Cerebellar nuclear complex (tissue), 1 donor: ENCODE measurements at places on chromosomes 1 and 21.

- no peak for DNase-seq
Measured at GRCh38 chr1:178486100-178487069, 10.4 kb downstream of the CLEC20A start.

DNA sequence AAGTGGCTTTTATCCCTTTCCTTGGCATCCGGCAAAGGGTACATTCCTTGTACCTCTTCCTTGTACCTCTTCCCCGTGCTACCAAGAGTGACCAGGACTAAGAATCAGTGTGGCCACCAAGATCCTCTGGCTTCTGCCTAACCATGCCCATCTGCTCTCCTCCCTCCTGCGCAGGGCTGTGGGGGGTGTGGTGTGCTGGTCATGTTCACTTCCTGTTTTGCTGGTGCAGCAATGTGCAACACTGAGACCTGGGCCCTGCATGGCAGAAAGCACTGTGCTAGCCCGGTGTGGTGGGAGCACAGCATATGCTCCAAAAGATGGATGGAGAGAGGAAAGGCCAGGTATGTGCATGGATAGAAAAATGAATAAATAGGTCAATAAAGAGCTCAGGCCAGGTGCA, 33.3 kb upstream of the TENT5C start:
- DNase-seq, result no peak

- no peak for DNase-seq
Measured at GRCh38 chr1:51950701-51951100, 39.8 kb downstream of the RAB3B start.

DNA sequence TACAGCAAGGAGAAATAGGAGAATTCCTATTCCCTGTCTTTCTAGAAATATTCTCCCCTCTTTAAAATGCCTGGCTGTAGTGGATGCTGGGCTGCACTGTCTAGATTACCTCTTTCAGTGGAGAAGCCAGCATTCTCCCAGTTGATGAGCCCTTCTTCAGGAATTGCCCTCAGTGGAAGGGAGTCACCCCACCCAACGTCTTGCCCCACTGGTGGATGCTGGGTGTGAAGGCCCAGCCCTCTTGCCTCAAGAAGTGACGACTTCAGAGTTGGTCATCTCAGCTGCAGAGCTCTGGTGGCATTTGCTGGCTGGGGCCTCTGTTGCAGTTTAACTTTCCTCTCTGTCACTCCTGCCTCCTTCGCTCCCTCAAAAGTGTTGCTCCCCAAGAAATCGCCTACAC, 248.2 kb downstream of the ATG4C start:
- no peak for DNase-seq

GRCh38 chr21:38280867-38281266, 24.1 kb downstream of the KCNJ15 start:
- DNase-seq, result no peak

DNA sequence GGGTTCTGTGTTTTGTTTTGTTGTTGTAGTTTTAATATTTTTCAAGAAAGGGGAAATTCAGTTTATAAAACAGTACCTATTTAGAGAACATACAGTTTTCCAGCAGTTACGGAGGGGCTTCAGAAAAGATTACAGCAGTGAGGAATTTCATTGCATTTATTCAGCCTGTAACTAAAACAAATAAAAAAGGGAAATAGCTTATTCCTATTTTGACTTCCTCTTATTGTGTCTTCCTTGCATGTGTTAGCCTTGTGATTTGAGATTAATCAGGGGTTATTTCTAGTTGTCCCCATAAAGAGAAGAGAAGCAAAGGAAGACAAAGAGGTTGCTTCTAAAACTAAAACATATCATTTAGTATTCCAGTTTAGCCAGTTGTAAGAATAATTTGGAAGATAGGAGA, 35.0 kb downstream of the CTTNBP2NL start:
- no peak for DNase-seq

- no peak for DNase-seq
Measured at GRCh38 chr1:102655034-102655433, 453.3 kb downstream of the COL11A1 start.

GRCh38 chr1:202078241-202078640, 44.5 kb upstream of the GPR37L1 start:
- no peak for DNase-seq

- DNase-seq, result no peak
Measured at GRCh38 chr1:222784916-222785315, 29.9 kb upstream of the DISP1 start.

DNA sequence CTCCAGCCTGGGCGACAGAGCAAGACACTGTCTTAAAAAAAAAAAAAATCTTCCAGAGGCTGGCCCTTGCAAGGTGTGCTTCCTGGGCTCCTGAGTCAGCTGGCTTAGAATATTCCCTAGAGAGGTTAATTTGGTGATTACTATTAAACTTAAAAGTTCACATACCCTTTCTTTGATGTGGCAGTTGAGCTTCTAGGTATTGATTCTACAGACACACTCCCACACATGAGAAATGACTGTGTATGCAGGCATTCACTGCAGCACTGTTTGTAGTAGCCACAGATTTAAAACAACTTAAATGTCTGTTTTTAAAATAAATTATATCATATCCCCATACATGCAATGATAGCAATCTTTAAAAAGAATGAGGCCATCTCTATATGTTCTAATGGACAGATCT, 93.4 kb downstream of the GDAP2 start:
- DNase-seq, result no peak

DNA sequence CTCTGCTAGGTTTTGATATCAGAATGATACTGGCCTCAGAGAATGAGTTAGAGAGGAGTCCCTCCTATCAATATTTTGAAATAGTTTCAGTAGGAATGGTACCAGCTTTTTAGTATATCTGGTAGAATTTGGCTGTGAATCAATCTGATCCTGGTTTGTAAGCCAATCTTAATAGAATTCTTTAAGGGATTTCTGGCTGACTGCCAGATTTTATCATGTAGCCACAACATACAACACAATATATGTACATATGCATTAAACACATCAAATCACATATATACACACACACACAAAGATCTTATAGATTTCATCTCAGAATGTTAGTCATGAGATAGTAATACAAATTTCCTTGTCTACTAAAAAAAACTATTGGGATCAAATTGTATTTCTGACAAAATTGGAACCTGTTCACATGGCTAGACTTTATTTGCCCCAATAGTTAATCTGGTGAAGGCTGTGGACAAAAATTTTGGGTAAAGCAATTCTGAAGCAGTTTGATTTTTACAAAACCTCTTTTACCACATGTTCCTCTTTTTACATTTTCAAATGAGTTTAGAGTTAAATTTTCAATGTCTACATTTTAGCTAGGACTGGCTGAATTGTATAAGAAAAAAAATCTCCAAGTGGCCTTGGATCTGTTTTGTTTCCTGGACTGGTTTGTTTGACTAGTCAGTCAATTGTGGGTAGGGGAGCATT, 151.7 kb downstream of the FASLG start:
- no peak for DNase-seq

- DNase-seq, result no peak
Measured at GRCh38 chr1:96533820-96534219, 187.8 kb upstream of the PTBP2 start.

DNA sequence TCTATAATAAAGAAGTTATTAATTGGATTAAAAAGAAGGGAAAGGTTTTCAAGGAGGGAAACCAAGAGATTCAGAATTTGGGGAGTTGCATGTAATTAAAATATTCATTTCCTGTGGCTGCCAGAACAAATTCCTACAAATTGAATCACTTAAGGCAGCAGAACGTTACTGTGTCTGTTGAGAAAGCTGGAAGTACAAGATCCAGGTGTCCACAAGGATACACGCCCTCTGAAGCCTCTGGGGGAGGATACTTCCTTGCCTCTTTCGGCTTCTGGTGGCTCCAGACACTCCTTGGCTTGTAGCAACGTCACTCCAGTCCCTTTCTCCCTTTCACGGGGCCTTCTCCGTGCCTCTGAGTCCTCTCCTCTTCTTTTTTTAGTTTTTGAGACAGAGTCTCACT, 67.9 kb downstream of the KAZN start:
- DNase-seq, result no peak

DNA sequence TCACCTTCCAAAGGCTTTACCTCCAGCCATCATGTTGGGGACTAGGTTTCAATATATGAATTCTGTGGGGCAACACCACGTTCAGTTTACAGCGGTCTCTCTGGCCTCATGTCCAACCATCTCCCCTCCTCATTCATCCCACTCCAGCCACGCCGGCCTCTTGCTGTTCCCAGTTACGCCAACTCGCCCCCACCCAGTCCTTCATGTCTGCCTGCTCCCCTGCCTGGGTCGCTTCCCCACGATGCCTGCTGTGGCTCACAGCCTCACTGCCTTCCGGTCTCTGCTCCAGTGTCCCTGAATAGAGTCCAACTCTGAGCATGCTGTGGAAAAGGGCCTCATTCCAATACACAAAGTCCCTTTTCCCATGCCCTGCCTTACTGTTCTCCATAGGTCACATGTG, 193.8 kb downstream of the KIF26B start:
- no peak for DNase-seq

DNA sequence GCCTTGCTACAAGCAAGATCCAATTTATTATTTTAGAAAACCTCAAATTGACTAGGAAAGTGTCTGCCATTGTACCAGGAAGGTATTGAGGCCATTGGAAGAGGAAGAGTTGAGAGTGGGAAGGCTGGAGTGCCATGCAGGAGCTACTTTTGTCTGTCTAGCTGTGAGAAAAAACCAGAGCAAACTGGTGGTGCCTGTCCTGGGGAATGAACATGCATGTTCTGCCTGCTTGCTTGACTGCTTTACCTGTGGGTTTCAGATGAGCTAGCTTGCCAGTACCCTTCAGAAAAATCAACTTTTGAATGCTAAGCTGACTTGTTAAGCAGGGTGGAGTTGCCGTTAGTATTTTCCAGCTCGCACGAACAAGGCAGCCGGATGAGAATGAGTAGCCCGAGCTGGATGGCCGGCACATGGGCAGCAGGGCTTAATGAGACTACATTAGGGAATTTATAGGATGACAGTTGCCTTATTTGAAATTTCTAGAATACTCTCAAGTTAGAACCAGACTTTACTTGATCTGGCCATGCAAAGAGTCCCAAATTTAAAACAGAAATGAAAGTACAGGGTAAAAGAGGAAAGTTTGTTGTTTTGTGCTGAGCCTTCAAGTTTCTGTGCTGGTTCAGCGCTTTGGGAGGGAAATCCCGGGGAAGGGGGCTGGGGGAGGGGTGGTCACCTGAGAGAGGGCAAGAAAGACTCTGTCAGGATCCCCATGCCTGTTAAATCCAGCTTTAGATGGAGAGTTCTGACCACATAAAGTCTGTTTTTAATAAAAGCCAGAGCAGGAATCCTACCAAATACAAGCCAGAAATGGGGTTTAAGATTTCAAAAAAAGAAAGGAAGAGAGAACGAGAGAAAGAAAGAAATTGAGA, 29.6 kb upstream of the C1orf105 start:
- no peak for DNase-seq

GRCh38 chr1:19476450-19477190, 8.7 kb downstream of the CAPZB start:
- DNase-seq, result no peak

DNA sequence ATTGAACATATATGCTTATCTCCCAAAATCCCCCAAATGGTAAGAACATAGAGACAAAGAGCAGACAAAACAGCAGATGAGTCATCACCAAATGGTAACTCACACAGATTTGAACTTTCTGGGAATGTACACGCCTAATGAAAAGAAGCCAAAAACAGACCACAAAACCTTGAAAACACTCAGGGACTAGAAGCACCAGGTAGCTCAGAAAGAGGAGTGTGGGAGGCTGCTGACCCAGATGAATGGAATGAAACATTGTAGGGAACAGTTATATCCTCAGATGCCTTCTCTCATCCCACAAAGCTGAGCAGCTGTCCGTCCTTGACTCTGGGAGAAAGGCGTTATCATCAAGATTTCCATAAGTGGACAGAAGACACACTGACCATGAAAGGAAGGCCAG, 307.0 kb upstream of the USP25 start:
- no peak for DNase-seq

GRCh38 chr1:16367968-16368890, 1.2 kb downstream of the SZRD1 start:
- no peak for DNase-seq

DNA sequence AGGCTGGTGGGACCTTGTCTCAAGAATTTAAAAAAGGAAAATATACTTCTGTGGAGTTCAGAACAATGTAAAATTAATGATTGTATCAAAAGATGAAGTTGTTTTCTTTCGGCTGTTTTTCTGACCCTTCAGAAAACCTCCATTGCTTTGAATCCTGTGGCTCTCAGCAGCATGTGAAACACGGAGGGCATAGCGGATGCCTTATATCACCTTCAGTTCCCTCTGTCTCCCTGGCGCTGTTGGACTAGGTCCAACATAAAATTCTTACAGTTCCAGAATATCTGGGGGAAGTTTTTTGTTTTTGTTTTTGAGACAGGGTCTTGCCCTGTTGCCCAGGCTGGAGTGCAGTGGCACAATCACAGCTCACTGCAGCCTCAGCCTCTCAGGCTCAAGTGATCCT, 7.4 kb downstream of the ZBTB8A start:
- no peak for DNase-seq

GRCh38 chr1:247936415-247936814, 11.7 kb downstream of the OR2AJ1 start:
- no peak for DNase-seq

DNA sequence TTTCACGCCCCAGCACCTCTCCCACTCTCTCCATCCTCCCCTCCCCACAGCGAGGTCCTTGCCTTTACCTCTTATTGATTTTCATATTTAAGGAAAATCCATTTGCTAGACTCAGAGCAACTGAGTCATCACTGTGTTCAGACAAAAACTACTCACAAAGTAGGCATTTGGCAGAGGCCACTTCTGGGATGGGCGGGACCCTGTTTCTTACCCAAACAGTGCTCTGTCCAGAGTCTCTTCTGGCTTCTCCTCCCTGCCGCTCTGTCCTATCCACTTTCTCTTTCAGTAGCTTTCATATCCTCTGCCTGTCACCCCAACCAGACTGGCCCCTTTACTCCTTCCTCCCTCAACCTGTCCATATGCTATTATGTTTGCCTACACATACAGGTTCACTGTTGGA, 2.4 kb upstream of the NAV1 start:
- no peak for DNase-seq

- no peak for DNase-seq
Measured at GRCh38 chr21:26795412-26795805, 49.8 kb downstream of the ADAMTS1 start.
